ENCODE measurements at places on chromosomes 12 and 14. TPM values are rescaled to one million over a fixed set of nuclear protein-coding genes. Genes with fewer than 3 reads are reported as not detected.

PTHLH gene
- not detected for polyA plus RNA-seq

DMAC2L gene
- 13.6 TPM for polyA plus RNA-seq

KCNK10 gene
- polyA plus RNA-seq, result not detected

LPAR5 gene
- polyA plus RNA-seq, result 36.1 TPM

LRRC9 gene
- not detected for polyA plus RNA-seq

PZP gene
- polyA plus RNA-seq, result not detected

RDH16 gene
- 0.18 TPM for polyA plus RNA-seq

PAH gene
- not detected for polyA plus RNA-seq

LUM gene
- not detected for polyA plus RNA-seq
